ENCODE measurements at places on chromosomes 7 and 10.
A peak's percentile ranks its signal among the peaks of the same experiment; 100 is the strongest.

DNA sequence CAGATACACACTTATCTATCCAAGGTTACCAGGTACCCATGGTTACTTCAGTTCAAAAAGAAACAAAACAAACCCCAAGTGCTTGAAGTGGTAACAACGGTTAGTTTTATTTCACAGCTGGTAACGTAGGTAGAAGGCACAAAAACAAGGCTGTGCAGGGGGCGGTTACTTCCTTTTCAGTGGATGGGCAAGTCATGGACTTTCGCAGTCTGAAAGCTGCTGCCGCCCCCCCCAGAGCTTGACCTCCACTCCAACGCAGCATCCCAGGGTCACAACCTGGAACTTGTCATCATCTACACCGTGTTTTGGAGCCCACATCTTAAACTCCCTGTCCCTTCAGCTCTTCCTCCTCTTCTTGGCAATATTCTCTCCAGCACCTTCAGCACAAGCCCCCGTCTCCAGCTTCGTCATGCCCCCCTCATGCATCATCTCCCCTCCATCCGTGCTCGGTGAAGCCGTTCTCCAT is 181.2 kb upstream of the ITGB1 start:
- peak; percentile 66 for DNase-seq

GRCh38 chr7:107946451-107946850 is 55.5 kb downstream of the DLD start:
- DNase-seq: no peak

DNA sequence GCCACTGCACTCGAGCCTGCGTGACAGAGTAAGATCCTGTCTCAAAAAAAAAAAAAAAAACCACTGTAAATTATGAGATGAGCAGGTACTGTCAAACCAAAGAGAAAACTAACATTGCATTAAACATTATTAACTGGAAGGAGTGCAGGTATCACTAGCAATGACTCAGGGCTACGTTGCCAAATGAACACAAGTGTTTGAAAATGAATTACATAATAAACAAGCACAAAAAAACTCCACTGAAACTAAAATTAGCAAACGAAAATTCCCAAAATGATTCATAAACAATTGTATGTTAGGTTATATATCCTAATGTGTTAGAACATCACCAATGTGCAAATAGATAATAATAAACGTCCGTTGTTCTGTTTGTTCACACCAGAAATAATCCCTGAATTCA is 42.8 kb downstream of the NSUN6 start:
- no peak for DNase-seq

DNA sequence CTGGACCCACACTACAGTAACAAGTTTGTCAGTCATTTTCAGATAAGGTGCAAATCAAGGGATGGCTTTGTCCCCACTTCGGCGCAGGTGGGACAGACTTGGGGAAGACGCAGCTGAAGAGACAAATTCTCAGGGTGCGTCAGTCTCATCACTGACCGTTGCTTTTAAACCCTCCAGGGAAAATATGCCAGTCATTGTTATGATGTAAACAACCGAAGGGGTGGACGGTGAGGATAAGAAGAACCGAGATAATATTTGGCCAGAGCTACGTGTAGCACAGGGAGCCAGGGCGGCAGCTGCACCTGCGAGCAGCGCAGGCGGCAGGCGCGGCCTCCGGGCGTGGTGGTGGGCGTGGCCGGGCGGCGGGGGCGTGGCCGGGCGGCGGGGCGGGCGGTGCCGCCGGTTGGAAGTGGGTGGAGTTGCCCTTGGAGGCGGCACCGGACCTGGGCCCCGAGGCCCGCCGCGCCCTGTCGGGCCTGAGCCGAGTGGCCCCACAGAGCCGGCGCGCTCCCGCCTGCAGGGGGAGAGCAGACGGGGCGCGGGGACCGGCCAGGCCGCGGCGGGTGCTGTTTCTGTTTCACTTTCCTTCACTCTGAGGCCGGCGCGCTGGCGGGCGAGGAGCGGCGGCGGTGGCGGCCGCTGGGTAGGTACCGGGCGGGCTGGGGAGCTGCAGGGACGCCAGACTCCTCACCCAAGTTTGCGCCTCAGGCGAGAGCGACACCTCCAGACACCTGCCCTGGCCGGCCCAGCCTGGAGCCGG is at the start of gene PCGF5:
Gene PCGF5 (plus strand): TSS at position 470 of the 760 bp plus-strand sequence. CDS start 2,209 bp downstream, outside the sequence.
- DNase-seq: peak; percentile 88

GRCh38 chr10:58436071-58436470 is 50.9 kb downstream of the TFAM start:
- no peak for DNase-seq

Measured in activated CD4-positive, alpha-beta T cell treated with anti-CD3 and anti-CD28 coated beads for 4 hours (primary cell).